ENCODE measurements at places on chromosomes 13 and 19.

GRCh38 chr19:572743-573518 lies 535 bp downstream of the BSG start:
- no peak for DNase-seq

DNA sequence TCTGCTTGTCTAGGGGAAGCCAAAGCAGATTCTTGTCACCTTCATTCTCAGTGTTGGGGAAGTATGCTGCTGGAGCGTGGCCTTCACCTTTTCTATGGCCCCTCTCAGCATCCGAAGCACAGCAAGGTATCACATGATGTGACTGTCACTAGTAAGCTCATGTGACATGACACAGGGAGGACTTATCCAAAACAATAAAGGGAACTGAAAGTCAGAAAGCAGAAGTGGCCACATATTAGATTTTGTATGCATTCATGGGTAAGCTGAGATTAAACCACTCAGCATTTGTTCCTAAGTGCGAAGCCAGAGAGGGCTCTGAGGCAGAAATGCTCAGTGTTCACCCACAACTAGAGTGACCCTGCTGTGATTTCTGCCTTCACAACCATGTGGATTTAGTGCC lies 72.8 kb upstream of the PCDH8 start:
- DNase-seq = no peak

- DNase-seq = no peak
These were observed 443.9 kb downstream of the FGF9 start for GRCh38 chr13:22114630-22115311.

GRCh38 chr19:34336781-34337271 lies 28.2 kb upstream of the GPI start:
- no peak for DNase-seq

DNA sequence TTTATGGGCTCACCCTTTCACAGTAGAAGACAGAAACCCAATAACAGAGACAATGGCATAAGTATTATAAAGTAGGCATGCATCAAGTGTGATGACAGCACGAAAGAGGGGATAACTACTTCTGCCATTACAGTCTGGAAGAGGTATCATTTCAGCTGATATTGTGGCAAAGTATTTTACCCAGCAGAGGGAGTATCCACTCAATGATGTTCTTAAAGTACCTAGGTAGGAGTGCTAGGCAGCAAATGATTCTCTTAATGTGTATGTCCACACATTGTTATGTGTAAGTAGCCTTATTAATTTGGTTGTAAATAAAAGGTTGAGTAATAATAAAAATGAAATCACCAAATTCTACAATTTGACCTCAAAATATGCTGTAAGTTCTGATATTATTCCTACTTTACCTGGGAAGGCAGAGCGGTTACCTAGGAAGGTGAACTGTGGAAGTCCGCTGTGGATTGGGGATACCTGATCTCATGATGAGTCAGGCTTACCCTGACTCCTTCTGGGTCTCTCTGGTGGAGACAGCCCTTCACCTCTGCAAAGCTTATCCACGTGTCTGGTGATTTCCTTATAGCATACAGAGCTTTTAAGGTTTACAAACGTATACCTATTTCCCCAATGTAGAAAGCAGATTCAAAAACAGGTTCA lies 4.1 kb upstream of the UBAC2 start:
- no peak for DNase-seq

GRCh38 chr19:21023901-21024300 lies 3.4 kb downstream of the ZNF430 start:
- no peak for DNase-seq

- no peak for DNase-seq
These were observed 68.4 kb downstream of the TEX26 start for GRCh38 chr13:31000889-31001288.

- DNase-seq = no peak
These were observed 878 bp upstream of the ADAMTSL5 start for GRCh38 chr19:1513499-1514294.

GRCh38 chr13:27273658-27274425 lies 3.2 kb downstream of the RASL11A start:
- no peak for DNase-seq

GRCh38 chr19:2775556-2776430 lies 7.3 kb downstream of the SGTA start:
- DNase-seq = no peak

DNA sequence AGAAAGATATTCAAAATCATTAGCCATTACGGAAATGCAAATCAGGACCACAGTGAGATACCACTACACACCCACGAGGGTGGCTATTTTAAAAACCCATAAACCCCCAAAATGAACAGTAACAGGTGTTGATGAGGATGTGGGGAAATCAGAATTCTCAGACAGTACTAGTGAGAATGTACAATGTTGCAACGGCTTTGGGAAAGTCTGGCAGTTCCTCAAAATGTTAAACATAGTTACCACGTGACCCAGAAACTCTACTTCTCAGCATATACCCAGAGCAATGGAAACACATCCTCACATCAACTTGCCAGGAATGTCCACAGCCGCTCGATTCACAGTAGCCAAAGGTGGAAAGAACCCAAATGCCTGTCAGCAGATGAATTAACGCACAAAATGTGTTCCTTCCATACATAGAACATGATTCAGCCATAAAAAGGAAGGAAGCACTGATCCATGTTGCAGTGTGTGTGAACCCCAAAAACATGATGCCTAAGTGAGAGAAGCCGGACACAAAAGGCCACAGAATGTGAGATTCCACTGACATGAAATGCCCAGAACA lies 7.0 kb downstream of the PLVAP start:
- DNase-seq = no peak

- no peak for DNase-seq
These were observed 722.0 kb downstream of the DIAPH3 start for GRCh38 chr13:59441596-59442280.

DNA sequence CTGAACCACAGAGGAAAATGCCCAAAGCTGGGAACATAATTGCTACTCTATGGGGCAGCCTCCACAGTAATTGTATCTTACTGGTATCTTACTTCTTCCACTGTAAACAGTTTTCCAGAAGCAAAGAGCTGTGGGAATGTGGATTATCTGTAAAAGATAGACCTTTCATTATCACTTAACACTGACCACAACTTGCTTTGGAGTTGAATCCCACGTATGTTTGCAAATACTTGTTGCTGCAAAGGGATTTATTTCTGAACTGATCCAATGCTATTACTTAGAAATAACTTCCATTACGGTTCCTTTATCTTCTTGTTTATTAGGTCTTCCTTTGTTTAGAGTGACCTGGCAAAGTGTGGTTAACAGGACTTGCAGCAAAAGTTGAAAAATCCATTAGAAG lies 218.1 kb downstream of the KCTD12 start:
- no peak for DNase-seq

GRCh38 chr13:114288157-114288591 lies 6.8 kb downstream of the UPF3A start:
- DNase-seq = no peak

DNA sequence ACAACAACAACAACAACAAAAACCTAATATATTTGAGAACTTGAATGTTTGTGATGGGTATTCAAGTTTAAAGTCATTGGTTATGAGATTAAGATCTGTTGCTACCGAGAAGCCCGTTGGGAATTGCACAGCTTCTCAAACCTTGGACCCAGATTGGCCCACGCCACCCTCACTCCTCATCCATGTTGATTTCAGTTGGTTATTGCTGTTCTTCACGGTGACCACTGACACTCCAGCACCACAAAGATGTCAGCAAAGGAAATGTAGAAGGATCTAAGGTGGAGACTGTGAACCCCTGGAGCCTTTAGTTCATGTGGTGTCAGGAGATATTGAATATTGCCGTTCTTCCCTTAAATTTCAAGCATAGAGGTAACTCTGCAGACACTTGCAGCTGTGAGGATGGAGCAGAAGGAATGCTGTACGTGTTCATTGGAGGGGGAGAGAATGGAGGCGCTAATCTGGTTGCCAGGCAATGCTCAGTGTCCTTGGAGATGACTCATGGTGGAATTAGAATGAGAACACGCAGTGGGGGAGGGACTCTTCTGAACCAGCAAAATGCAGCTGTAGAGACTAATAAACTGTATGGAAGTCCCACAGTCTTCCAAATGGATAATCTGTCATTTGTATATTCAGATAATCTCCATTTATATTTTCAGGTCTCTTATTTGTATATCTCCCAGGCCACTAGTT lies 20.8 kb upstream of the ZNF835 start:
- no peak for DNase-seq

DNA sequence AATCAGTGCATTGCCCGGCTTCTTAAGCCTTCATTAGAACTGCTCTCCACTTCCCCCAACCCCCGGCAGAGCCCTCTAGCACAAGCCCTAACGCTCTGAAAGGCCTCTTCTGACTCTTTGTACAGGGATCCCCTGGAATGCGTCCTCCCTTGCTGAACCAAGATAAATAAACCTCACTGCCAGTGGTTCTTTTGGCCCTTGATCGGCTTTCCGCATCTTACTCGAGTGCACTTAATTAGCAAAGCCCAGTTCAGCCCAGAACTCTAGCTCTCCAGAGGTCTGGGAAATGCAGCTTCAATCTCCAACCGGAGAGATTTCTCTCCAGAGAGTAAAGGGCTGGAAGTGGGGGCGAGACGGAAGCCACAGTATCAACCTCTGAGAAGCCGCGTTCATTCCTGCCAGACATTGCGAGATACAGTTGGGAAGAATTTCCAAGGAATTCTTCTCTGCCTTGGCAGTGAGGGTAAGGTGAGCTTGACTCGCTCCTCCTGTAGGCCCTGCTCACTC lies 8.7 kb upstream of the ZNF444 start:
- DNase-seq = no peak

- peak; percentile 54 for DNase-seq
These were observed 26.3 kb downstream of the SIPA1L3 start for GRCh38 chr19:37932985-37933936.

- DNase-seq = no peak
These were observed 63.3 kb downstream of the POU4F1 start for GRCh38 chr13:78540058-78540457.

GRCh38 chr13:27822873-27823311 lies 30.6 kb downstream of the GSX1 start:
- DNase-seq = no peak

DNA sequence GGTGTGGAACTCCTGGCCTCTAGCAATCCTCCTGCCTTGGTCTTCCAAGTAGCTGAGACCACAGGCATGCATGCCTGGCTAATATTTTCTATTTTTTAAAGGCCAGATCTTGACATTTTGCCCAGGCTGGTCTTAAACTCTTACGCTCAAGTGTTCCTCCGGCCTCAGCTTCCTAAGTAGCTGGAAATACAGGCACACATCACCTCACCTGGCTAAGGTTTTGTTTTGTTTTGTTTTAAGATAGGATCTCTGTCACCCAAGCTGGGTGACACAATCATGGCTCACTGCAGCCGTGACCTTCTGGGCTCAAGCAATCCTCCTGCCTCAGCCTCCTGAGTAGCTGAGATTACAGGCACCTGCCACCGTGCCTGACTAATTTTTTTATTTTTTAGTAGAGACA lies 5.5 kb upstream of the RLN3 start:
- DNase-seq = no peak

DNA sequence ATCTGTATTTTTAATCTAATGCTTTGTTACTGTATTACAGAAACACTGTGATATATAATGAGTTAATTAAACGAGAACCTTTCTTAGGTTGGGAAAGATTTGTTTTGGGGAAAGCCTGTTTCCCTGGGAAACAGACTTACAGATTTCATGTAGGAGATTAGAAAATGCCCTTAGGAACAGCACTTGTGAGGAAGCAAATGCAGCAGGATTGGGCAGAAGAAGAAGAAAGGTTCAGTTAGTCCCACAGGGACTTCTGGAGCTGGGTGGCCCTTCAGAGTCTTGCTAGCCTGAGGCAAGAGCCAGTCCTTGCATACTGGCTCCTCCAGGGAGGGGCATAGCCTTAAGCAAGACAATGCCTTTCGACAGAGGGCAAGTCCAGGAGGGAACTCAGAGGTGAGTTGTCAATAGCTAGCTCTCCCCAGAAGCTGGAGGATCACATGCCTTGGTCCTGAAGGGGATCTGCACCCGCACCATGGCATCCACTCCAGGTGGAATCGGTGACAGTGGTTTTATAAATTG lies 36.8 kb downstream of the N4BP2L1 start:
- no peak for DNase-seq

- no peak for DNase-seq
These were observed 7.9 kb downstream of the HPN start for GRCh38 chr19:35049456-35049855.

DNA sequence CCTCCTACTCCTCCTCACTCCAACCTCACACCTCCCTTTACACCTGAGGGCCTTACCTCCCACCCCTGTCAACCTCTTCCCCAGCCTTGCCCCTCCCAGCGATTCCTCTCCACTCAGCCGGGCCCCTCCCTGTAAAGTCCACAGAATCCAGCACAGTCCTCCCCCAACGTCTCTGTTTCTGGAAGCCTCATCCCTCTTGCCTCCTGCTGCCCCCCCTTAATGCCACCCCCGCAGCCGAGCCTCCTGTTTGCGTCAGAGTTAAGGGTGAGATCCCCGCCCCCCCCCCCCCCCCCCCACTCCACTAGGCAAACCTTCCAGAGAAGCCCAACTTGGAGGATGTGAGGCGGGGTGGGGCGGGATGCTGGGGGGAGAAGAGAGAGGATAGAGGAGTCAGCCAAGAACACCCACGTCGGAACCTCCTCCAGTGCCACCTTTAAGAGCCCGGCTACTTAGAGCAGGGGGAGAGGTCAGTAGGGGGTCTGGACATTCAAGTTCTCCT lies 2.1 kb downstream of the UNC13A start:
- DNase-seq = no peak

DNA sequence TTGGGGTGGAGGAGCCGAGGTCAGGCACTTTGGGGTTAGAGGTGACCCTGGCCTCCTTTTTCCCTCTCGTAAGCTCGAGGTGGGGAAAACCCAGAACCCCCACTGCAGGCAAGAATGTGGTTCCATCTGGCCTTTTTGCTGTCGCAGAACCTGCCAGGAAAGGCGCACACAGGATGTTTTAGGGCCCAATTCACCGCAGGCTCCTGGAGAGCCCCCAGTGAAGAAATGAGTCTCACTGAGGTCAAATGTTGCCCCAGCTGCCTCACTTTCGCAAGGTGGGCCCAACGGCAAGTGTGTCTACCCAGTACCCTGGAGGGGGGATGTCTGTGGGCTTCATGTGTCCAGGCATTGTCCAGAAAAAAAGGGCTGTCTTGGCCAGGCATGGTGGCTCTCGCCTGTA lies 61.8 kb downstream of the PEX11G start:
- no peak for DNase-seq

- peak; percentile 25 for DNase-seq
These were observed 62.4 kb upstream of the ADGRE5 start for GRCh38 chr19:14318873-14319272.

DNA sequence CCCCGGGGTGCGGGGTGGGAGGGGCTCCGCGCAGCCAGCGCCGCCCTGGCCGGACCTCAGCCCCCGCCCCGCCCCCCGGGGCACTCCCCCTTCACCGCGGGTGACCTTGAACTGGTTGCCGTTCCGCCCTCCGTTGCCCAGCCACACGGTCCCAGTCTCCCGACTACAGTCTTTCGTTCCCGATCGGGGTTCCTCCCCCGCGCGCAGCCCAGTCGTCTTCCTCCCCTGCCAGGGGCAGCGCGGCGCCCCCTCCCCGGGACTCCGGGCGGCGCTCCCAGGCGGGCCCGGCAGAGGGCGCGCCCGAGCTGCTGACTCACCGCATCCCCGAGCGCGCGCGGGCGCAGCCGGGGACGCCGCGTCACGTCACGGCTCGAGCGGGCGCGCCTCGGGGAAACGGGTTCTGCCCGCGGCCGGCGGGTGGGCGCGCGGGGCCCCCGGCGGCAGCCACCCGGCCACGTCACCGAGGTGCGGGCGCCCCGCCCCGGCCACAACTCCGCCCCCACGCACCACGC lies 459 bp downstream of the MIDN start:
- DNase-seq = peak; percentile 88

- DNase-seq = no peak
These were observed 5.1 kb upstream of the NANOS2 start for GRCh38 chr19:45919678-45920077.
